Spleen (tissue), 13 donors: ENCODE measurements at places on chromosomes 12 and 14.

DNA sequence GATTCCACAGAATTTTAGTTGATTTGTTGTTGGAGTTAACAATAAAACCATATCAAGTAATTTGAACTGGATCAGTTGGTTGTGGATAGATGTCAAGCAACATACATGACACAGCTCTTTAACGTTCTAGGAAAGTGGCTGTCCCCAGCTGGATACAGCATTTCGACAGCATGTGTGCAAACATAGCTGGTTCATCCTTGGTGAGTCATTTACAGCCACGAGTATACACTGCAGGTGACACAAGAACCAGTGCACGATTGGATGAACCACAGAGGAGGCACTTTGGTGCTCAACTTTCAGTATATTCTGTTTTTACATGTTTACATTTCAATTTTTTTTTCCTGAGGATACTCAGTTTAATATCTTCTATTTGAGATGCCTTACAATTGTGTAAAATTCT lies 242.4 kb downstream of the TMEM117 start:
- H3K27me3 ChIP-seq: no peaks in the 10 kb centered on the region
- H3K27ac ChIP-seq: no peak overlapping the region
- no peak overlapping the region for H3K4me3 ChIP-seq
- H3K36me3 ChIP-seq: no peaks in the 10 kb centered on the region
- no peak for DNase-seq

DNA sequence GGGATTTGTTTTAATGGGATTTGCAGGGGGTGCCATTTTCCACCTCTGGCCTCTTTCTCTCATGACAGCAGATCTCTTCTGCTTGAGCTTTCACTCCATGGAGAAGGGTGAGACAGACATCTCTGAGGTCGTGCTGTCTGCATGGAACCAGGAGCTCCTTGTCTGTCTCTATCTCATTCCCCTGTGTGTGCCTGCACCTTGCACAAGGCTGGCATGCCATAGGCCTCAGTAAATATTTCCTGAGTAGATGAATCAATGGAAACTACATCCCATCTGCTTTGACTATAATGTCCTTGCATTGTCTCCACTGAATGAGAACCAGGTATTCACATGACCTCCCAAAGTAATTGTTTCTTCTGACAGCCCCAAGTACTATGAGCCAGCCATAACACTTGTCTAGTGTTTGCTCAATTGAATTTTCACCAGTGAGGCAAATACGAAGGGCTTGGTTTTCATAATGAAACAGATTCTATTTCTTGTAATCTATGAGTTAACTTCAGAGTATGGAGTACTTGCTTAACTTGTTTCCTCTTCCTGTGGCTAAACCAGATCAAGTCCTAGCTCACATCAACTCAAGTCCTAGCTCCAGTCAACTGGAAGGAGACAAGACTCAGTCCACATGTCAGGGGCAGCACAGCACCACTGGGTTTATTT lies 32.3 kb downstream of the KCNK13 start:
- peaks cover 7% of the 10 kb centered on the region for H3K27me3 ChIP-seq
- H3K4me3 ChIP-seq: no peak overlapping the region
- no peak for DNase-seq
- H3K4me1 ChIP-seq: no peaks in the 10 kb centered on the region
- H3K36me3 ChIP-seq: no peaks in the 10 kb centered on the region

DNA sequence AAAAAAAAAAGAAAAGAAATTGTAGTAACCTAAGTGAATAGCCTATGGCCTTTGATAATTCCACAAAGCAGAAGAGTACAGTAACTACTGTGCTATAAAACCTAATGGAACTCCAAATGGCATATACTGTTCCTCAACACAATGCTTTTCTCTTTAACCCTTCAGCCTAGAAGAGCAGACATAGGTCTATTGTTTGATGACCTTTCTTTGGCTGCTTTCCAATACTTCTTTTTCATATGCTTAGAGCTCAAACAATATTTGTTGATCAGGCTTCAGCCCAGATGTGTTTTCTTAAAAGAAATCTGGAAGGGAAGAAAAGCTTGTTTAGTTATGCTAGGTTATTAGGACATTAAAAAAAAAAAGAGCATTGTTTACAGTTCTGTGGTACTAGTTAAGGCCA lies 116.4 kb downstream of the NTN4 start:
- no peaks in the 10 kb centered on the region for H3K27me3 ChIP-seq
- no peaks in the 10 kb centered on the region for H3K36me3 ChIP-seq
- no peak overlapping the region for H3K27ac ChIP-seq
- no peak for DNase-seq

DNA sequence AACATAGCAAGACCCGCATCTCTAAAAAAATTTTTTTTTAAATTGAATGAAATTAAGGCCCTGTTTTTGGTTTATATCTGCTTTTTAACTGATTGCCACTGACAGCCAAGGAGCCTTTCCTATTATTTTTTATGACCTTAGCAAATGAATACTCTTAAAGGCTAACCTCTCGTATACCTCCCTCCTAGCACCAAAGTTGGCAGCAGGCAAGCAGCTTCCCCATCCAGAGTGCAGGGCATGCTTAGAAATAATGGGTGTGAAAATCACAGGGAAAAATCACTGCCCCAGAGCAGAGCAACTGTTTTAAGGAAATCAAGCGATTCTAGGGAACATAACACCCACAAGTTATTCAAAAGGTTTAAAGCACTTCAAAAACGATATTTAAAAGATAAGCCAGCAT lies 20.7 kb downstream of the HAL start:
- no peaks in the 10 kb centered on the region for H3K27me3 ChIP-seq
- no peak overlapping the region for H3K27ac ChIP-seq
- no peaks in the 10 kb centered on the region for H3K4me1 ChIP-seq
- H3K4me3 ChIP-seq: no peak overlapping the region
- no peak for DNase-seq
